ENCODE measurements at places on chromosomes 6 and 20.

DNA sequence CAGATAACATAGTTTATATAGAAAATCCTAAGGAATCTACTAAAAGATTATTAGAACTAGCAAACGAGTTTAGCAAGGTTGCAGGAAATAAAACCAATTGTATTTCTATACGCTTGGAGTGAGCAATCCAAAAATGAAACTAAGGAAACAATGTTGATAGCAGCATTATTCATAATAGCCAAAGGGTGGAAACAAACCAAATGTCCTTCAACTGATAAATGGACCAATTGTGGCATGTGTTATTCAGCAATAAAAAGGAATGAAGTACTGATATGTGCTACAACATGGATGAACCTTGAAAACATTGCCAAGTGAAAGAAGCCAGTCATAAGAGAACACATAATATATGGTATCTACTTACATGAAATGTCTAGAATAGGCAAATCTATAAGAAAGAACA is 101.0 kb upstream of the VSTM2L start:
- no peak for DNase-seq

- DNase-seq, result no peak
These were observed 159.5 kb downstream of the DLL1 start for GRCh38 chr6:170131351-170131750.

DNA sequence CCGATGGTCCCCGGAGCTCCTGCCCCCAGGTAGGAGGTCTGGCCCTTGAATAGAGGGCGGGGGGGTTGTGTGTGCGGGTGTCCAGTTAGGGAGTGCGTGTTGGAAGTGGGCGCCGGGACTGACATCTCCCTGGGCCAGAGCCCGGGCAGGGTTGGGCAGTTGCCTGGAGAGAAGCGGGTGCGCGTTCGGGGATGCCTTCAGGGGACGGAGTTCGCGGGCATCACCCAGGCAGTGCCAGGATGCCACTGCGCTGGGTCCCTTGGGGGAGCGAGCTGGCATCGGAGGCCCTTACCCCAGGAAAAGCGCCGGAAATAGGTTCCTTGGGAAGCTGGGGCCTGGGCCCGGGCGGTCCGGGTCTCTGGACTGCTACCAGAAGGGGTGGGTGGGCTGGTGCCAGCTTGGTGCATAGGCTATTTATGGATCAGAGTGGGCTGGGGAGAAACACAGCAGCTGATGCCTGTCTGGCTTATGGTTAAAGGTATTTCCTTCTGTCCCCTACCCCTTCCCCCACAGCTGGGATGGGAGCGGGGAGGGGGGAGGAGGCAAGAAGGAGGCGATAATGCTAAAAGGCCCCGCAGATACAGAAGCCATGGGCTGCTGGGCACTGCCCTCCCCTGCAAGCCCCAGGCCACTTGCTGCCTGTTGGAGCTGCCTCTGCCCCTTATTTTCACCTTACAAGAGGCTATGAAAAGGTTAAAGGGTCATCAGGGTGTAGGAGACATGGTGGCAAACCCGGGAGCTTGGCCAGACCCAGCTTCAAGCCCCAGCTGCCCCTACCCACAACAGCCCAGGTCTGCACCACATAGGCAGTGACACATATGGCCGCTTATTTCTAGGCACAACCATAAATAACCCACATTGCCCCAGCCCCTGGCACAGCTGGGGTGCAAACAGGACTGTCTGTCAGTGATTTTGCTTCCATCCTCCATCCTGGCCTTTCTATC is 638 bp downstream of the PACSIN1 start:
- DNase-seq, result no peak

GRCh38 chr20:46627234-46627633 is 24.0 kb downstream of the SLC13A3 start:
- no peak for DNase-seq

- DNase-seq, result no peak
These were observed 123.4 kb upstream of the TFAP2D start for GRCh38 chr6:50589751-50590470.

DNA sequence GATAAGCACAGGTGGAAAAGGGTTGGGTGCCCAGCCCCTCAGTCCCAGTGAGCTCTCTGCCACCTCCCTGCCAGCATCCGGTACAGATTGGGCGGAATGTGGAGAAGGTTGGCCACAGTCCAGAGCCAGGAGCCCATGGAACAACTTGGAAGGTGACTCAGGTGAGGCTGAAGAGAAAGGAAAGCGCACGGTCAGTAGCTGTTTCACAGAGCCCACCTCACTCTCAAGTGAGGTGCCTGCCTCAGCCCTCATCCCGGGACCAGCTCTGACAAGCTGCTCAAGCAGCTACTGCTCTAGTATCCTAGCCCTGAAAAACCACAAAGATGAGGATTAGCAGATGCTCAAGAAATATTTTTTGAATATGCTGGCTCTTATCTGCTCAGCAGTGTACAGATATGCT is 1.1 kb upstream of the MMP24OS start:
- DNase-seq, result no peak

DNA sequence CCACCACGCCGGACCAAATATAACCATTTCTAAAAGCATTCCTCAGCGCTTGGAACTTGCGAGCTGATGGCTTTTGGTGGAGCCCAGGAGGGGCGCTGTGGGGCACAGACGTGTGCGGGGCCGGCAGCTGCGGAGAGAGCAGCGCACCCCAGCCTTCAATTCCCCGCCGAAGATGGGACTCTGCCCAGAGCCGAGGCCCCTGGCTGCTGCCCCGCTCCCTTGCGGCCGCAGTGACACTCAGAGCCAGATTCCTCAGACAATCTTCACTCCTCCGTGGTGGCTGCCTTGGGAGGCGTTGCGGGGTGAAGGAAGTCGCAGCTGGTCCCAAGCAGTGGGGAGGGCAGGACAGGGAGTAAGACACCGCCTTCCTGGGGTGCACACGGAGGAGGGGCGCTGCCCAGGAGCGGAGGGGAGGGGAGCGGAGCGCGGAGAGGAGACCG is 87.7 kb downstream of the TMEM242 start:
- peak; percentile 50 for DNase-seq

DNA sequence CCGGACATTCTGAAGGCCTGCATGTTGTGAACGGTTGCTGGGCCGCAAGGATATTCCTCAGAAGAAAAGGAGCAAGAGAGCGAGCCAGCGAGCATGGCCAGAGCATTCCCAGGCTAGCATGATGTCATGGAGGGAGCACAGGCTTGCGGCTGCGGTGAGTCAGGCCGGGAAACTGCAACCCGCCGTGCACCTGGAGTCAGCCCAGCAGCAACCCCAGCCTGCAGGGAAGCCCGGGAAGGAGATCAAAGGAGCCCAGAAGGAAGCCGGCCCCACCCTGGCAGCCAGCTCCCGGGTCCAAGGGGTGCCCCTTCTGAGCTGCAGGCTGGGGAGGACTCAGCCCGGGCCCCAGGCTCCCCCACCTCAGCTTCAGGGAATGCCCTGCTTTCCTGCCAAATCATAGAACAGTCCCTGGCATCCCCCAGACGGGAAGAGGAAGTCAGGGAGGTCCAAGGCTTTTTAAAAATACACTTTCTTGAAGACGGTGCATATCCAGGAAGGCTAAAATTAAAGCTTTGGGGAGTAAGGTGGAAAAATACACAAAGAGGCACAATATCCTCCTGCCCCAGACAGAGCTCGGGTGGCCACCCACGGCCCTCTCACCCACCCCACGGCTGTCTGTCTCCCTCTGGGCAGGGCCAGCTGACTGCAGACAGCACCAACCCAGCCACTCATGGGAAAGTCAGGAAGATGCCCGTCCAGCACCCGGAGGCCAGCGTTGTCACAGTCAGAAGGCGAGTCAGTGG is 53.7 kb downstream of the BMP7 start:
- DNase-seq, result no peak

DNA sequence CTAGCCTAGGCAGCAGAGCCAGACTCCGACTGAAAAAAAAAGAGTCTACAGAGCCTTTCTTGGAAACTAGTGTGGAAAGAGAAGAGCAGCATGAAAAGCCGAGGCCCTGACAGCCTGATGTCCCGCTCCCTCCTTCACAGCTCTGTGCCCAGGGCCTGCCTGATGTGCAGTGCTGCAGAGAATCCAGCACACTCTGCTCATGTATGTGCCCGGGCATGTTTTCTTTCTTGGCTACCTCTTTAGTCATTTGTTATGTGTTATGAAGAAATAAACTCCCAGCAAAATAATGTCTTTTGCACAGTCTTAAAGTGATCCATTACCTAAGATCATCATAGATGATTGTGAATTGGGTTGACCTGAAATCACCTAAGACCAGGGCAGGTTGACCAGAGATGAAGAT is 78.1 kb upstream of the EZR start:
- no peak for DNase-seq

- DNase-seq, result no peak
These were observed 2.1 kb upstream of the HIVEP1 start for GRCh38 chr6:12009876-12010634.

DNA sequence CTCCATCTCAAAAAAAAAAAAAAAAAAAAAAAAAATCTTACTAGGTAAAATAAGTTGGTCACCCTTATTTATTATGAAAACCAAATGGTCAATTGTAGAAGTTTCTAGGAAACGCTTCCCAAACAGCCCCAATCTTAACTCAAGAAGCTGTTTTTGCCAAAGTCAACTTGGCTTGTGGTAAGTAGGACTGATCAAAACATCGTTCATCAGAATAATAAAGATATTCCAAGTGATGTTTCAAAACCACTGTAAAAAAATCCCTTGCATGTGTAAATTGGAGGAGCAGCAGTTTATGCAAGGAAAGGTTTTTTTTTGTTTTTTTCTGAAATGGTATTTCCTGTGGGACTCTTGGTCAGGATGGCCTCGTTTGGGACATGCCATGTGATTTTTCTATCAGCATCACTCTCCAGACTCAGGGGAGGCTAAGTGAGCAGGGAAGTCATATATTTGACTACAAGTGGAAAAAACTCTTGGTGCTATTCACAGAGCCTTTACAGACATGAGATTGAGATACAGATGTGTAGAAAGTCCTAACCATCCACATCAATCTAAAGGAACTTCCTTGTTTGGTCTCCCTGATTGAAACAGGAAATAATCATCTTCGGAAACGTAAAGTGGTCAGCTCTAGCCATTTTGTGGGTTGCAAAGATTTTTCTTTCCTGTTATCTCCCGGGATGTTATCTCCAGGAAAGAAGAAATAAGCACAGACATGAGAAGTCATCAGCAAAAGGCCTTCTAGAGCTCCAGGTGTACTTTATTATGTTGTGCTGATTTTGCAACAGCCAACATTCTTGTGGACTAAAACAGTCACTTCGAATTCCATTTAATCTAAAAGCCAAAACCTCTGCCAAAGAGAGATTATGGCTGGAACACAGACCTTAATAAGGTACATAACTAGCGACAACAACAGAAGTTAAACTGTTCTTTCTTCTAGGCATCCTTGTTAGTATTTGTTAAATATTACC is 177.8 kb downstream of the EDN1 start:
- DNase-seq, result no peak

DNA sequence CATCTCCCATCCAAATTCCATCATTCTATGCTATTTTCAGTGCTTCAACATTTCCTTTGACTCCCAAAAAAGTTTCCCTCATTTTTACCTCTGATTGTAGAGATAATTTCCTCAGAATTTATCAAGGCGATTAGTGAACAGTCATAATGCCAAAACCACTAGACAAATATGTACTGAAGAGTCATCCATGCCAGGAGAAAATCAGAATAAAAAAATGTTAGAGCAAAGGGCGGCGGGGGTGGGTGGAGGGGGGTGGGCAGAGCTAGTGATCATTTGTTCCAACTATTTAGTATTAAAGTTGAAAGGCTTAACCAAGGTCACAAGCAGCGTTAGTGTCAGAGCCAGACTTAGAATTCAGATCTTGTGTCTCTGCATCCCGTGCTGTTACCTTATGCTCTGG is 5.3 kb upstream of the ADGRF5 start:
- no peak for DNase-seq

- DNase-seq, result peak; percentile 42
These were observed 290.6 kb upstream of the ZNF337 start for GRCh38 chr20:25987073-25987927.

GRCh38 chr6:11273406-11274065 is 41.1 kb upstream of the NEDD9 start:
- DNase-seq, result no peak

DNA sequence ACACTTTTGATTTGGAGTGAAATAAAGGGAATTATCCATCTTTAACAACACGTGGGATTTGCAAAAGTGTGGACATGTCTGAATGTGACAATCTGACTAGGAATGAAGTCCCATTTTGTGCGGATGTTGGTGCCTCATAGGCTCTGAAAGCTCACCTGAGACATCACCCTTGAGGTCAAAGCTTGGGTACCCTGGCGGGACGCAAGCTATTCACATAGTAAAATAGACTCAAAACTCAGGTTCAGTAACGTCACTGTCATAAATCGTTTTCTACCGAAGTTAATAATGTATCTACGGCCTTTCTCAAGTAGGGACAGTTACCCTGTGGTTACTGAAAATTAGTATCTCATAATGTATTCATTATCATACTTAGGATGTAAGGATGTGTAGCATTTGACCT is 61.8 kb downstream of the AKAP12 start:
- DNase-seq, result no peak

DNA sequence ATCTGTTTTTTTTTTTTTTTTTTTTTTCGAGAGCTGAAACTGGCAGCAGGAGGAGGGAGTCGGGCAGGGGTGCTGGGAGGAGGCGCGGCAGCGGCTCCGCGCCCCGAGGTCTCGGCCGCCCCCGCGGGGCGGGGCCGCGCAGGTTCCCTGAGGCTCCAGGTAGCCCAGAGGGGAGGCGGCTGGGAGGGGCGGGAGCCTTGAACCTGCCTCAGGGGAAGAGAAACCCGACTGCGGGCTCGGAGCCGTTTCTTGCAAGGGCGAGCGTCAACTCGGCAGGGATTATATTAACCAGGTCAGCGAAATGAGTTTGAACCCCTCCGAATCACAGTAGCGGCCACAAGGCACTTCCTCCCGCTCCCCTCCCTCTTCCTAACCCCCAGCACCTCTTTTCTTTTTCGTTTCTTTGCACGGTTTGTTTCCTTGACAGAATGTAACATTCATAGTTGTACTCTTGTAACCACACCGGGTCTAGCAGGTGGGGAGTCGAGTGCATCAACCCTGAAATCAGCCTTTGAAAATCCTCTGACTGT is 2.0 kb downstream of the MYB start:
- DNase-seq, result peak; percentile 69

DNA sequence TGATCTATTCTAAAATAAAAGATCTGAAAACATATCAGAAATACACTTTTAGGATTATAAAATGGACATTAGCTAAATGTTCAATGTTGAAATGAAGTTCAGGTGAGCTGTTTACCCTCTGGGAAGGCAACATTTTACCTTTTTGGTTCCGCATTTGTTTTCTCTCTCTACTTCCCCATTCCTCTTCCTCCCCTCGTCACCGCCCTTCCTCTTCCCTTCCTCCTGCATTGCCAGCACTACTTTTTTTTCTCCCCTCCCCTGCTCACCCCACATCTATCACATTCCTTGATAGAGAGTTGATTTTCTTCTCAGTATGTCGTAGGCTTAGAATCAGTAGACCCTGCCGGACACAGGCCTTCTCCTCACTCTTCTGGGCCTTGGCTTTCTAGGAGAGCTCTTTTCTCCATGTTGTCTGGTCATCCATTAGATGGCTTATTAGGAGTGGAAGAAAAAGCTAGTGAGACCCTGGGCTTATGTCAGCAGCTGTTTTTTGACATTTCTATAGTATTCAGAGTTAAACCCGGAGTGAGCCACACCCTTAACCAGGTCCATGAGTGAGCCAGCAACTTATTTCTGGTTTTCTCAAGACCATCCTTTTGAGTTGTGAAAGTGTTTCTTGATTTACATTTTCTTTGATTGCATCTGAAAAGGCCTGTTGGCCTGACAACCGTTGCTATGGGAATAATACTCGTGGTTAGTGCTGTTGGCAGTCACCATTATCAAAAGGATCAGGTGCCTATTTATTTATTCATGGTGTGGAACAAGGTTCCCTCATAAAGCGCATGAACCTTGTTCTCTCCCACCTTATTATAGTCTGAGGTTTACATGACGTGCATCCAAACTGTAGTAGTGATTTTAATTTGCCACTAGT is 90.9 kb downstream of the DTD1 start:
- DNase-seq, result no peak
